ENCODE measurements at places on chromosomes 1 and 21.
A peak's percentile ranks its signal among the peaks of the same experiment; 100 is the strongest.

- DNase-seq = no peak
Measured at GRCh38 chr1:3736131-3736561, 16.1 kb upstream of the CCDC27 start.

- no peak for DNase-seq
Measured at GRCh38 chr1:200354243-200354642, 55.6 kb downstream of the ZNF281 start.

DNA sequence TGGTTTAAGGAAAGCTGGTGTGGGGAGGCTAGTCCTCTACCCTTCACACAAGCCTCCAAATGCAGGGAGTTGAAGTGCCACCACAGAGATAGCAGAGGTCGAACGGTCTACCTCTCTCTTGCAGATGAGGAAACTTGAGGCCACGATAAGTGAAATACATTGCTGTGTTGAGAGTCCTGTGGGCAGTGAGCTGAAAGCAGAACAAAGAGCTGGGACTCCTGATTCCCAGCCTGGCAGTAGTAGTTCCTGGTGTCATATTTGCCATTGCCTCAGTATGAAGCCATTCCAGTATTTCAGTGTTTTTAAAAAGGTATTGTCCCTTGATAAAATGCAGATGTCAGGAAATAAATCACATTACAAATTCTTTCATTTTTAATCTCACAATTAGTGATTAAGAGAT is 28.6 kb downstream of the AK4 start:
- no peak for DNase-seq

DNA sequence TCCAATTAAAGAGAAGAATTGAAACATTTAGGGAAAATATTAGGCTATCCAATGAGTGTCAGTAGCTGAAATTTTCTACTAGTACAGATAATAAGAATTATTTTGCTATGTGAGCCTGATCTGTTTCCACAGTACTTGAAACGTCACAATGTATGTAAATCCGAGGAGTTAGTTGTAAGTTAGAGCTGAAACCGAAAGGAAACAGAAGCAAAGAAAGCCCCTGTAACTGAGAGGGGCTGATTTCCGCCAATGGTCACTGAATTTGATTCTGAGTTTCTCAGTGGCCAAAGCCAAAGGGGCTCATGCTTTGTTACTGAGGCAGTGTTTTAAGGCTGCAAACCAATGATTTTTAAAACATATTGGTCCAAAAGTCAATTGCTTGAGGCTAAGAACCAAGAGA is 168.3 kb upstream of the DUSP10 start:
- no peak for DNase-seq

- DNase-seq = no peak
Measured at GRCh38 chr1:1982379-1983232, 21.0 kb downstream of the CFAP74 start.

GRCh38 chr1:155691992-155692528 is 3.2 kb downstream of the DAP3 start:
- no peak for DNase-seq

- DNase-seq = no peak
Measured at GRCh38 chr21:25826652-25827051, 91.9 kb downstream of the GABPA start.

DNA sequence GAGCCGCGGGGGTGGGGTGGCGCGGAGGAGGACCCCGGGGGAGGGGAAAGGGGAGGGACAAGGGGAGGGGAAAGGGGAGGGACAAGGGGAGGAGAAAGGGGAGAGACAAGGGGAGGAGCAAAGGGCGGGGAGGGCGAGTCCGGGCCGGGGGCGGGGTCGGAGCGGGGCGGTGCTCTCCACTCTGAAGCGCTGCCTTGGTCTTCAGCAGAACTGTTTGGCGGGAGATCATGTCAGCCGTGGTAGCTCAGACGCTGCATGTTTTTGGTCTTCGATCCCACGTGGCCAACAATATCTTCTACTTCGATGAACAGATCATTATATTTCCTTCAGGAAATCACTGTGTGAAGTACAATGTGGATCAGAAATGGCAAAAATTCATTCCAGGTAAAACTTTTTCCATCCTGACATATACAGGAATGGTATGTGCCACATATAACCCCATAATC is 420 bp downstream of the CFAP57 start:
- peak; percentile 73 for DNase-seq

DNA sequence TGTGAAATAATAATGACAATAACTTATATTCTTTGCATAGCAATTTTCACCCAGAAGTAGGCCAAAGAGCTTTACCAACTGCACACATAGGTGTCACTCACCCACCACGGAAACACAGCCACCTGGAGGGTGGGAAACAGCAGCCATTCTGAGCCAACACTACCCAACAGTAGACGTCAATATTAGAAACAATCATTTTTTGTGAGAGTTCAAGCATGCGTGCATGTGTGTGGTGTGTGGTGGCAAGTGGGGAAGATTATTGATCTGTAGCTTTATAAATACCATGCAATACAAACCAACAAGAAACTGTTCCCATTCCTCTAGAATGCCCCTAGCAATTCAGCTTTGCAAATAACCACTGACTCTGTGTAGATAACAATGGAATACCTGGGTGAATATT is 19.1 kb downstream of the PROX1 start:
- no peak for DNase-seq

DNA sequence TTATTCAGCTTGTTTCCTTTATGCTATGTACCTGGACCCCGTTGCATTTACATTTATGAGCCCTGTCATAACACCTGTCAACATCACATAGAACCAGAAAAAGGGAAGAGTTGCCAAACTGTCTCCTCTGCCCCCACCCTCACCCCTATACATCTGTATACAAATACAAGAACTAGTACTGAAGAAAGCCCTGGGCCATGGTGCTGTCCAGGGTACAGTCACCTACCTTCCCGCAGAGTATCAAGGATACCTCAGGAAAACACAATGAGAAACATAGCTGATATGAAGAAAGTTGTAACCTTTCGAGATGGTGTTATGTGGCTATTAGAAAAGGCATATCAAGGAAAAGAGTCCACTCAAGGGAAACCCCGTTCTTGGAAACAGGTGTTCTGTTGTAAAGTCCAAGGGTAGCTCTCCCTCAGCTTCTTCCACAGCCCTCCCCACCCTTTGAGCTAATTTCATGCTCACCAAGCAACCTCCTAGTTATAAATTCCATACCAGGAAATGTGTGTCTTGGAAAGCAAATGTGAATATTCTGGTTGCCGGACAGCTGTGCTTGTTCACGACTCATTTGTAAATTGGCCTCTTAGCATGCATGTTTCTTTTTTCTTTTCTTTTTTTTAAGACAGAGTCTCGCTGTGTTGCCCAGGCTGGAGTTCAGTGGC is 16.7 kb upstream of the AVPR1B start:
- DNase-seq = no peak

DNA sequence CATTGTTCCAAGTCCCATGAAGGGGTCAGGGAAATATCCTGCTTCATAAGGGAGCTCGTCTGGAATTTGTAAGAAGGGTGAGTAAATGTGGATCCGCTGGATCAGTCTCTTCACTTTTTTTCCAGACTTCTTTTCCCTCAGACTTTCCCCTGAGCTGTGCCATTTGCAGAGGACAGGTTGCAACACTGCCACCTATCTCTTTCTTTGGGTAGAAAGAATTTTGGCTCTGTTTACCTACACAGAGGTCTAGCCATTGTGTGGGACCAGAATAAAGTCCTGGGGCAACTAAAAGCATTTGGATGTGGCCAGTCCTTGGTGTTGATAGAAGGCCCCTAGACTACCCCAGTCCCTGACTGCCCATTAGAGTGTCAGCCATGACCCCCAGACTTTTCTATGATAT is 1146.7 kb upstream of the PRMT6 start:
- DNase-seq = no peak

DNA sequence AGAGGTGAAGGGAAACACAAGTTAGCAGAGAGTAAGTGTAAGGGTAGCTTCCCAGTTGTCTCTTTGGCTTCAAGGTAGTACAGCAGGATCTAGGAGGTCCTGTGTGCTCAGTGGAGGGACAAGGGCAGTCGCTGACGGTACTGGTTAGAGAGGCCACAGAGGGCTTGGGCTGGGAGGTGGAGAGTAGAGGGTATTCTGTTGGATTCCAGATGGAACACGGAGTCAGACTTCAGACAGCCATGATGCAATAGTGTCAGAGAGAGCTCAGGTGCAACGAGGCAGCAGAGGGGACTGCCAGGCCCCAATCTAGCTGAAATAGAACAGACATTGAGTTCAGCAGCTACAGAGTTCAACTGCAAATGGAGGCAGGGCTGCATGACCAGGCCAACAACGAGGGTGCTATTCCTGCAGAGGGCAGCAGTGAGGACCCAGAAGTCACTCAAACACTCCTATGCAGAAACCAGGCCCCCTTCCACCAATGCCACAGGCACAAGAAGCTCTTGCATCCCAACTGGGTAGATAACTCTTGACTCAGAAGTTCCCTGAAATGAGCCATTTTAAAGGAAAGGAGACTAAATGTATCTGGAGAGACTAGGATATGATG is 325.0 kb upstream of the ESRRG start:
- no peak for DNase-seq

Measured in stimulated activated CD8-positive, alpha-beta memory T cell treated with anti-CD3 and anti-CD28 coated beads, Interleukin-15, amount 100 ng/mL, for 1 hour (primary cell).